Activated CD8-positive, alpha-beta memory T cell treated with anti-CD3 and anti-CD28 coated beads, Interleukin-2, amount 50 U/mL, for 48 hours (primary cell): ENCODE measurements at places on chromosomes 1 and 21.

DNA sequence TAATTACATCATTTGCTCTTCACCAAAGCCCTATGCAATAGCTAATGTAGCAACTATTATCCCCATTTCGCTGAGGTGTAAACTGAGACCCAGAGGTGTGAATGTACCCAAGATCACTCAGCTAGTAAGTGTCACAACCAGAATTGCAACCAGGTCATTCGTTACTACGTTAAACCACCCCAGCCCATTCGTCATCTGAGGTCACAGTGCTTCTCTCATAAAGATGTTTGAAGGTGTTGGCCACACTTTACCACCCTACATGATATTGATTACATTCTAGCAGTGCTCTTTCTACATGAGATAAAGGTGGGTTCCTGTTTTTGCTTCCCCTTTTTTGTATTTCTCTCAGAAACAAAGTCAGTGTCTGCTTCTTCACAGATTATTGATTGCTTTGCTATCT lies 195.3 kb downstream of the ZBTB18 start:
- no peak for DNase-seq

- DNase-seq, result no peak
These were observed 113.9 kb downstream of the ATP5PO start for GRCh38 chr21:33801424-33802405.

- DNase-seq, result no peak
These were observed 11.7 kb downstream of the STUM start for GRCh38 chr1:226560243-226560642.

GRCh38 chr1:235865565-235866204 lies 1.0 kb downstream of the LYST start:
- no peak for DNase-seq

DNA sequence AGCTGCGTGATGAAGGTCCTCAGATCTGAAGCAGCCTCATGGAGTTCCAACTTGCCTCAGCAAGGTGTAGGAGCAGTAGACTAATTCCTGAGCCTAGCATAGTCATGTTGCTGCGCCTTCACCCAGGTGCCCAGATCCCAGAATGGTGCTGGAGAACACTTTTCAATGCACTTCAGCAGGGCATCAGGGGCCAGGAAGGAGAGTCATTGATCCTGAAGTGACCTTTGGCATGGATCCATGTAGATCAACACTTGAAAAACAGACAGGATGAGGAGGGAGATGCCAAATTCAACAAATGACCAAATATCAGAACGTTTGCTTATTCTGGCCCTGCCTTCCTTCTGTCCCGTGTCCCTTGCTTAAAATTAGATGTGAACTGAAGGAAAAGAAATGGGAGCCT lies 91.9 kb downstream of the LEPR start:
- no peak for DNase-seq

DNA sequence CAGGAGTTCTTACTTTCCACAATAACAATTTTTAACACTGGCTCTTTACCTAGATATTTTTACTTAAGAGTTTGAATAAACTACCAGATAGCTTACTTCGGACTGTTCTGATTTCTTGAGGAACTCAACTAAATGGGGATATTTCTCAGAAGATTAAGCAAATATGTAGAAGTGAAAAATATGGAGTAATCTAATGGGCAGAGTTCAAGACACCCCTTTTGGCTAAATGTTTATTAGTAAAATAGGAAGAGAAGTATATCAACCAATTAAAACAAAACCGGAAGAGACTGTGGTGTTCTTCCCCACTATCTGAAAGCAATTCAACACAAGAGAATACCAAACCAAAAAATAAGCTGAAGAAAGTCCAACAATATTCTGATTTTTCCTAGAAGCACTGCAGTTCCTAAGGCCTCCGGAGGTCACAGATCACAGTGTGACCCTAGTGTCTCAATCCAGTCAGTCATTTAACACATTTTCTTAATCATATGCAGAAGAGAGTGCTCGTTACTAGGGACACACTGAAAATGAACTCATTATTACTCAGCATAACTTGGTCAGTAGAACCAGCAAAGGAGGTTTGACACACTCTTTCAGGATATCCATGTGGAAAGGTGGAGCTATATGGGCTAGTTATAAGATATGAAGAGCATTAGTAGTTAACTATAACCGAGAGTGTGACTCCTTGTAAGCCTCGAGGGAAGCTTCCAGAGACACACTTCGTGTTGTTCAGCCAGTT lies 5.2 kb downstream of the SIPA1L2 start:
- DNase-seq, result no peak

DNA sequence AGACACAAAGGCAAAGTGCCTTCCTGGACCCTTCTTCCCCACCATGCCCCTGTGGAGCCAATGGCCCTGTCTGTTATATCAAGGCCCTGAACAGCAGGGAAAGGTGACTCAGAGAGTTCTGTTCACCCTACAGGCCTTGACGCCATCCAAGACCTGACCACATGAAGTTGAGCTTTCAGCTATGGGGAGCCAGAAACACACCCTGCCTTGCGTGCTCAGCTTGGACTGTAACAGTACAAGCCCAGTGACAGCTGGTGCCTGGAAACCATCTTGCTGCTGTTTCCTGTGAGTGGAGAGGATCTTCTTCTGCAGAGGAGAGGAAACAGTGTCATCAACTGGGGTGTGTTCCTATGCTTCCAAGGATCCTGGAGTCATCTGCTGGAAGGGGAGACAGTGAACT lies 165.0 kb upstream of the IRF2BP2 start:
- no peak for DNase-seq

GRCh38 chr21:43881283-43881682 lies 16.3 kb downstream of the AGPAT3 start:
- DNase-seq, result peak; percentile 68

GRCh38 chr1:45913183-45913683 lies 109.8 kb downstream of the MAST2 start:
- DNase-seq, result no peak

- DNase-seq, result no peak
These were observed 396.3 kb upstream of the NEGR1 start for GRCh38 chr1:72678683-72679082.

- DNase-seq, result no peak
These were observed 2.3 kb downstream of the DMRTB1 start for GRCh38 chr1:53461323-53462044.

DNA sequence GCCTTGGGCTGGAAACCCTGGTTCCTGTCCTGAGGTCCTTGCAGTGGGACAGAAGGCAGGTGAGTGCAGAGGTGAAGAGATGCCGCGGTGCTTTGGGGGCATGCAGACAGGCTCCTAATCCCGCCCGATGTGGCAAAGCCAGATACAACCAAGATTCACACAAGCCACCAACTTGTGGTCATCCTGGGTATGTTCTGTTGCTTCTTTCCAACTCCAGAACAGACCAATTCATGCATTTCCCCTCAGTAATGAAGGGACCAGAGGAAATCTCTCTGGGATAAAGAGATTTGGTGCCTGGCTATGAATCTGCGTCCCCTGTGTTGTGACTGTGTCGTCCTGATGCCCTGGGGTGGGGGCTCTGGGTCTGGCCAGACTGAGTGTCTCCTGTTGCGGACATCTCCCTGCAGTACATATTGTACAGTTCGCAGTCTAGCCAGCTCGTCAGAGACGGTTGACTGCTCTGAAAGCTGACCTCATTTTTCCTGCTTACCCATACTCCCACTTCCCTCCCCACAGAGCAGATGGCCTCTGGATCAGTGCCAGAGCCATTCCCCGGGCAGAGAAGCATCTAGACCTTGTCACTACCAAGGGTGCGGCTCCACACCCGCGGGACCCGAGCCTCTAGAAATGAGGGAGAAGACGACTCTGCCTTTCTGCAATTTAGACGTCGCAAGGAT lies 216.3 kb downstream of the KIF26B start:
- peak; percentile 37 for DNase-seq

DNA sequence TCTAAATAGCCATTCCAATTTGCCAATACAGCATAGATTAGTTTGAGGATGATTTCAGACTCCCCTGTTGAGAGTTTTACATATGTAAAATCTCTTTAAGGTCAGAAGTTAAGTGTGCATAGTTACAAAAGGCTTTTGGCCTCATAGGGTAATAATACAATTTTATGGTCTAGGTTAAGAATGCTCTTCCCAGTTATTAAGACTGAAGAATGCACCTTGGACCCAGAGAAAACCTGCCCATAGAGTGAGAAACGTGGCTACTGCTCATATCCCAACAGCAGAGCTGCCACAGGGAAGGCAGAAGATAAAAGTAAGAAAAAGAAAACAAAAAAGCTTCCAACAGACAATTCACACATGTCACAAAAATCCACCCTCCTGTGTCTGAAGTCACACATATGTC lies 255.9 kb downstream of the LMO4 start:
- DNase-seq, result no peak

DNA sequence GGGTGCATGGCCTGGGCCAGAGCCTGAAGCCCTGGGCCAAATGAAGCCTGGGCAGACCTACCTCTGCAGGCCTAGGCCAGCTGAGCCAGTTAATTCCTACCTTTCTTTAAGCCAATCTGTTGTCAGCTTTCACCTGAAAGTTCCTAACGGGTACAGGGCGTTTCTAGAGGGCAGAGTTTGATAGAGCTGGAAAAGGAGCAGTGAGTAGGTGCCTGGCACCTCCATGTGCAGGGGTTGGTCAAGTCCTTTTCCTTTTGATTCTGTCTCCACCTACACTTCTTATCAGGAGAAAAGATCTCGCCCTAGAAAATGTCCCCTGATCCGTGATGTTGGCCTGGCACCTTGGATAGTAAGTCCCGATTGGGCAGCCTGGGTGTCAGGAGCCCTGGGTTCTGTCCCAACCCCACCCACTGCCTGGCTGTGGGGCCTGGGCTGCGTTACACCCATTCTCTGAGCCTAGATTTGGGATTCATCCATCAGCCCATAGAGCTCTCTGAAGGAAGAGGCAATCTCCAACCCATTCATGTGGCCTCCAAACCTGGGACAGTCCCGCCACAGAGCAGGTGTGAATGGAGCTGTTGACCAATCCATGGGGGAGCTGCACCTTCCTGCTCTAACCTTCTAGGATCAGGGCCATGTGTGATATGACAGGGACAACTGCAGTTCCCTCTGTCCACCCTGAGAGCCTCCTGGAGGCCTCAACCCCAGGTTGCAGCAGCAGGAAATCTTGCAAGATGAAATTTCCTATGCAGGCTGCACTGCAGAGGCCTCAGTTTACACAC lies 304.3 kb downstream of the MATN1 start:
- no peak for DNase-seq

DNA sequence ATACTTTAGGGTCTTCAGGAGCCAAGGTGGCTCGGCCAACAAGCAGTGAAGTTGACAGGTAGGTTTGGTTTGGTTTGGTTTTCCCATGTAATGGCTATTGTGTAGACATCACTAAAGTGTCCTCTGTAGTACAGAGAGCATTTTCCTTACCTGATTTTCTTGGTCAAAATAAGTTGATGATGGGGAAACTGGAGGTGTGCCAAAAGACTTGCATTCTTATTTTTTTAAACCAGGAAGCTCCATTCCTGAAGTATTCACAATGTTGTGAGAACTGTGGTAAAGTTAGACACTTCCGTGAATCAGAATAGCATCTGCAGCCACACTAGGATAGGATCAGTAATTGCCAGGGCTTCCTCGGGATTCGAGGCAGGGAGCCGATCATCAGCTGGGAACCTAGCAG lies 2.9 kb downstream of the ZBTB37 start:
- DNase-seq, result no peak

GRCh38 chr1:164651351-164651951 lies 92.5 kb downstream of the PBX1 start:
- DNase-seq, result no peak

- no peak for DNase-seq
These were observed 194.4 kb downstream of the EIF4G3 start for GRCh38 chr1:20982316-20982715.

- no peak for DNase-seq
These were observed 350.1 kb upstream of the GREM2 start for GRCh38 chr1:240962086-240962485.

- DNase-seq, result no peak
These were observed 7.0 kb downstream of the OR14I1 start for GRCh38 chr1:248695451-248696132.

DNA sequence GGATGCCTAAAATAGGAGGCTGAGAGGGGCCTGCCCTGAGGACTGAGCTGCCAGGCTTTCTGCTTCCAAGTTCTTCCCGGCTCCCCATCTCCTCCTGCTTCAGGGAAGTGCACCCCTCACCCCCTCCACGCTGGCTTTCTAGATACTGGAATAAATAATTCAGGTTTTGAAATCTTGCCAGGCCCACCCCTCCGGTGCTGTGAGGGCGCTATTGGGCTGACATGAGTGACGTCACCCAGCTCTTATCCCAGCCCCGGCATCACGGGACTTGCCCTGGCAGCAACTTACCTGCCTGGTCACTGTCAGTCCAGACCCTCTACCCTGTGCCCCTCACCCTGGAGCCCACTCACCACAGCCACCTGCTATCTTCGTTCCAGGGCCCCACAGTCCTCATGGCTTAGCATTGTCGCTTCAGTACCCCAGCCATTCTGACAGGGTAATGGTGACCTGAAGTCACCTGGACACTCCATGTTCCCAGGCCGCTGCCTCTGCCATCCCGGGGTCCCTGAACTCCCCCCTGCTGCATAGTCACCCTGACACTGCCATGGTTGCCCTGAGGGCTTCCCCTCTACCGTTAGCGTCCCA lies 819 bp upstream of the GPR3 start:
- peak; percentile 69 for DNase-seq

DNA sequence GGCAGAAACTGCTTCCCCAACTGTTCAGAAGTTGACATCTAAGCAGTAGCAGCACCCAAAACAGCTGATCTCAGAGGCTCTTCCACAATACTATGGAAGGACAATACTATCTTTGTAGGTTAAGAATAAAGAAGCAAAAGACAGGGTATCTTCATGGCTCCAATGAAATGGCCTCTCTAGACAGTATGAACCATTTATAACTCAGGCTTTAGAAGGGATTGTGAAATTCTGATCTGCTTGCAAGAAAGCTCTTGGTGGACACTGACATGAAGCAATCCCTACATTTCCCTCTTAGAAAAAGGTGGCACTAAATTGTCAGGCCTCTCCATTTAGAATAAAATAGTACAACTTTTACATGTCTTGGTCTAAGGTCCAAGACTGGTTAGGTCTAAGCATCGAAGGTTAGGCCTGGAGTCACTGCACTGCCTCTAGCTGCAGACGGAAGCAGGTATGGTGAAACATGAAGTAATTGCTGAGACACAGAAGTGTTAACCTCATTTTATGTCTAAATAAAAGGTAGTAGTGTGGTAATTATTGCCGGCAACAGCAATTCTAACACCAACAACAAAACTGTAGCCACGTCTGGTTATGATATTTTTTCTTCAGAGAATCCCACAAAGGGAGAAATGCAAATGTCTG lies 50.6 kb upstream of the HP1BP3 start:
- DNase-seq, result no peak

GRCh38 chr1:205554026-205554811 lies 49.8 kb downstream of the CDK18 start:
- DNase-seq, result no peak

- no peak for DNase-seq
These were observed 38.0 kb upstream of the SERBP1 start for GRCh38 chr1:67468066-67468718.

DNA sequence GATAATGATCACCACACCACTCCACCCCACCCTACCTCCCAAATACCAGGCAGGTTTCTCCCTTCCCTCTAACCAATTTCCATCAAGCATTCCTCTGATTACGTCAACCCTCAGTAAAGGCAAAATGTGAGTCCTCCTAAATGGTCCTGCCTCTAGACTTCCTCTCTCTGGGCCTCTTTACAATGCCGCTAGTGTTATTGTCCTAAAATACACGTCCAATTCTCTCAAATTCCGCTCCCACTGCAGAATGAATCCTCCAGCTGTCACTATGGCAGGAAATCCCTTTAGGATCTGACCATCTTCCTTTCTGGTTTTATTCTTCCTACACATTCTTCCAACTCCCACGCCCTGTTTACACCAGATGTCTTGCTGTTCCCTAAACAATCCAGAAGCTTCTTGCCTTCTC lies 68.7 kb downstream of the DEGS1 start:
- DNase-seq, result no peak
